ENCODE measurements at places on chromosomes 1 and 21.
A peak's percentile ranks its signal among the peaks of the same experiment; 100 is the strongest.

- DNase-seq = peak; percentile 40
Measured at GRCh38 chr21:43864962-43865539, at the start of gene AGPAT3. TSS of gene AGPAT3 (plus strand) at chr21:43865223. CDS start at chr21:43959682, 94,459 bp downstream.

DNA sequence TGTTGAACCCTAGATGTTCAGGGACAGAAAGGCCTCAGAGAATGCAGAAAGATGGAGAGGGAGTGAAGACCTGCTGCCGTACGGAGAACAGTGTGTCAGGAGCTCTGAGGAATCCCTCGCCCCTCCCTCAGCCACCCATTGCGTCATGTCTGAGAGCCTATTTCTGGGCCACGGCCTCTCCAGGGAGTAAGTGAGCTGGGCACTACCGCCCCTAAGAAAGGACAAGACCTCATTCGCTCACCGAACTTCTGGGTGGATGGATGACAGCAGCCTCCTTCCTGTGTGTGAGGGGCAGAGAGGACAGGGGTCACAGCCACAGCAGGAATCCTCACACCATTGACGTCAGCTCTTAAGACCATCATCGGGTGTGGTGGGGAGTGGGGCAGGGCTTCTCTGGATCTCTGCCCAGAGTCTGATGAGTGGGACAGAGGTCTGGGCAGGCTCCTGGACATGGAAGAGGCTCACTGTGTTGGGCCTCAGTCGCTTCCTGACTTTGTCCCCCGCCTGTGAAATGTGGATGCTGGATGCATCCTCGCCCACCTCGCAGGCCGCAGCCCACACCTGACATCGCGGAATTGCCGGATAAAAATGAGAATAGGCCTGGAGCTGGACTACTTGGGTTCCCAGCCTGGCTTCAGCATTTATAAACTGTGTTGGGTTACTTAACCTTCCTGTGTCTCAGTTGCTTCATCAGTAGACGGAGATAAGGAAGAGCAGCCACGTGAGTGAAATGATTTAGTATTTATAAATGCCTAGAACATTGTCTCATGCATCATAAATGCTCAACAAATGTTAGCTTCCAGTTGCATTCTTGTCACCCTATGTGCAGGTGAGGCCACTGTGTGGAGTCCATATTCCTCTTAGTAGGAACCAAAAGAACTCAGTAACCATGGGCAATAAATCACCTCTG lies 238.6 kb downstream of the TRABD2B start:
- DNase-seq = no peak

- DNase-seq = no peak
Measured at GRCh38 chr21:21807598-21807903, 809.3 kb downstream of the NCAM2 start.

DNA sequence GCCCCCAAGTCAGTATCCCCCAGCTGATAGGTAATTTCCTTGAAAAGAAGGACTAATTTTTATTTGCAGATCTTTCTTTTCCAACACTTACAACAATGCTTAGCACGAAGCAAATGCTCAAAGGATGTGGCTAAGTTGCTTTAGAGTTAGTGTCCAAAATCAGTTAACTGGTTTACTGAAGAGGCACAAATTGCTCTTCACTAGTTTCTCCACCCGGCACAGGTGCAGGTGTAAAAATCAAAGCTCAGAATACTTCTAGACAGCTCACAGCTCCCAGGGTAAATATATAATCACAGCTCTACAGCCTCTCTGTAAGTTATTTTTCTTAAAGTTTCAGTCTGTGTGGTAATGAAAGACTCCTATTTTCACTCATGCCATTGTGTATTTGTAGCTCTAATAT lies 361.8 kb downstream of the NEGR1 start:
- no peak for DNase-seq

DNA sequence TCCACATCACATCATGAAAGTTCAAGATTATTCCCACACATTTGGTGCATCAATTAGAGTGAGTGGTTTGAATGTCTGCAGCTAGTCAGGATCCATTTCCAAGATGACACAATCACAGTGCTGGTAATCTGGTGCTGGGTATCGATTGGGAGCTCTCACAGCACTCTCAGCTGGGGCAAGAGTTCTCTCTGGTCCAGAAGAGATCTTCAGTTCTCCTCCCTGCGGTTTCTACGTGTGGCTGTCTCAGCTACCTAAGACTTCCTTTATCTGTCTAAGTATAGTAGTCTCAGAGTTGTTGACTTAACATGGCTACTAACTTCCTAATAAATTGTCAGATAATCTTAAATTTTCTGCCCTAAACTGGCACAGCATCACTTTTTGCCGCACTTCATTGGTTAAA lies 358.0 kb upstream of the BRINP3 start:
- no peak for DNase-seq

DNA sequence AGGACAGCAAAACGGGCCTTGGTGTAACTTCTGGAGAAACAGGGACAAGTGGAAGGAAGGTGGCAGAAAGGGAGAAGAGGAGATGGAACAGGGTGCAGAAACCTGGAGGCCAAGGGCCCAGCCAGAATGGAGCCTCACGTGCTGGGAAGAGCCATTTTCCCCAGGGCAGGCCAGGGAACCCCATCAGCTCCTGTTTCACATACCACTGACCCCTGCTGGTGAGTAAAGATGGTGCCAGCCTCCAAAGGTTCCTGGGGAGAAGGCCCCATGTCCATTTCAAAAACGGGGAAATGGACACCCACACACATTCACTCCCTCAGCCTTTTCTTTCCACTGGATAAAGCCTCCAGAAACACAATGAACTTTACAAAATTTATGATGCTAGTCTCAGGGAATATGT lies 57.6 kb upstream of the JUN start:
- DNase-seq = no peak

GRCh38 chr1:58211869-58212268 lies 334.7 kb downstream of the OMA1 start:
- DNase-seq = no peak

DNA sequence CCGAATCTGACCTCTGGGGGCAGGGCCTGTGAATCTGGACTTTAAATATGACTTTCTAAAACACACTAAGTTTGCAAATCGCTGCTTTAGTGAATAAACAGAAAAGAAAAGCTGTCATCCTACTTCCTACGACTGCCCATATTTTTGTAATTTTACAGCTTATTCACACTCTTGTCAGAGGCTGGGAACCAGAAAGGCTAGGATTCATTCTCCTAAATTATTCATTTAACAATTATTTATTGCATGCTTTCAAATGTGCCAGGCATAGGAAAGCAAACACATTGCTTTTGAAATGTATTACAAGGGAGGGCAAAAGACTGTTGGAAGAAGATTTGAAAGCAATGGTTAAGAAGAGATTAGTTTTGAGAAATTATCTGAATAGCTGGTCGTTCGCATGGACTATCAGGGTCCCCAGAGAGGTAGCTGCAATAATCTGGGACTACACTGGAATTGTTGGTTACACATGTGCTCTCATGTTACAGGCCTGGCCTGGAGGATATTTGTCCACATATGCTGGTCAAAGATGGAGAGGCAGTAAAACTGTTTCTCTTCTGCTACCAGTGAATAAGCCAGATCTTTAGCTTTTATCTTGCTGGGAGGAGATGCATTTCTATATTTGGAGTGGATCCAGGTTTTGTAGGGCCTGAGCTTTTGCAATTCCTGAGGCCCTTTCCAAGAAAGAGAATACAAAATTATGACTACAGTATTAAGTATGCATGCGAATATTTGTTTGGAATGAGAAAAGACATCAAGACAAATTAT lies 29.6 kb upstream of the SFPQ start:
- no peak for DNase-seq

DNA sequence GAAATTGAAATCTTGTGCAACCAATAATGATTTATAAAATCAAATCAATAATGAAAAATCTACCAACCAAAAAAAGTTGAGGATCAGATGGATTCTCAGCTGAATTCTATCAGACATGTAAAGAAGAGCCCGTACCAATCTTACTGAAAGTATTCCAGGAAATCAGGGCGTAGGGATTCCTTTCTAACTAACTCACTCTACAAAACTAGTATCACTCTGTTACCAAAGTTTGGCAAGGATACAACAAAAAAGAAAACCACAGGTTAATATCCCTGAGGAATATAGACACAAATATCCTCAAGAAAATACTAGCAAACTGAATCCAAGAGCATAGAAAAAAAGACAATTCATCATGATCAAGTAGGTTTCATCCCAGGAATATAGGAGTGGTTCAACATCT lies 52.8 kb upstream of the ADGRL4 start:
- no peak for DNase-seq

- DNase-seq = no peak
Measured at GRCh38 chr21:26093122-26093521, 77.4 kb downstream of the APP start.

DNA sequence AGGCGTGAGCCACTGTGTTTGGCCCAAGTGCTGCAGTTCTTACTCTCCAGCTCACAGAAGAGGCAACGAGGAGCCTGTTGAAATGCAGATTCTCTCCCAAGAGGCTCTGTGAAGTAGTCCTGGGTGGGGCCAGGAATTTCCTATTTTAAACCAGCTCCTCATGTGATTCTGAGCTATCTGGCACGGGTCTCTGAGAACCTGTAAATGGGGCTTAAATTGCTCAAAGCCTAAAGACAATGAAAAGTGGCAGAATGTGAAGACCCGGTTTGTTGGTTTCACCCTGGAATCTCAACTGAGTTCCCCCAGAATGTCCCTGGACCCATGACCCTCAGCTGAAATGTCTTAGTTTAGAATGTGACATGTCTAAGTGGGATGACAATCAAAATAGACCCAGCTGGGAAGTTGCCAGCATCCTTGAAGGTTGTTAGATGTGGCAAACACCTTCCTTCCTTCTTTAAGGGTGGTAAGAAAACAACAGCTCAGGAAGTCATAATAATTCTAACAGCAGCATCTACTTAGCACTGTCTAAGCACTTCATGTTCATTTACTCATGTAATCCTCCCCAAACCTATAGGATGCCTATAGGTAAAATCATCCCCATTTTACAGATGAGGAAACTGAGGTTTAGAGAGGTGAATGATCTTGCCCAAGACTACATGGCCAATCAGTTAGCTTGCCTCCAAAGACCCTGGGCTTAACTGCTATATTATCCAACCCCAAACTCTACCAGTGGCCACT lies 20.9 kb upstream of the ATP5PO start:
- peak; percentile 26 for DNase-seq

- DNase-seq = peak; percentile 95
Measured at GRCh38 chr1:1574721-1575537, at the start of gene SSU72. TSS of gene SSU72 (minus strand) at chr1:1574863. CDS start at chr1:1574557, 306 bp downstream.

- no peak for DNase-seq
Measured at GRCh38 chr1:94000510-94001282, 91.5 kb upstream of the GCLM start.

GRCh38 chr1:109845658-109846057 lies 65.0 kb upstream of the CSF1 start:
- DNase-seq = no peak

DNA sequence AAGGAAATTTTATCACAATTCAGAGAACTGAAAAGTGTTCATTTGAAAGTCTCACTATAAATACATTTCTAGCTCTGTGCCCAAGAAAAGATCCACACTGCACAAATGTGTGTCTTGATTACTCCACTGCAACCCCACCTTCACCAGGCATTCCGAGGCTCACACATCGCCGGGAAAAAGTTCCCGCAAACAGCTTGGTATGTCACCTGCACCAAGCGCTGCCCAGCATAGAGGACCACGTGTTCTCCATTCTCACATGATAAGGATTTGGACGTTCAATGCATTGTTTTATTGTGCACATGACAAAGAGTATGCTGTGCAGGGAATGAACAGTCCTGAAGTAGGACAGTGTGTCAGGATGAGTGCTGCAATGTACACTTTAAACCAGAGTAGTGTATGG lies 70.1 kb downstream of the ERG start:
- no peak for DNase-seq

DNA sequence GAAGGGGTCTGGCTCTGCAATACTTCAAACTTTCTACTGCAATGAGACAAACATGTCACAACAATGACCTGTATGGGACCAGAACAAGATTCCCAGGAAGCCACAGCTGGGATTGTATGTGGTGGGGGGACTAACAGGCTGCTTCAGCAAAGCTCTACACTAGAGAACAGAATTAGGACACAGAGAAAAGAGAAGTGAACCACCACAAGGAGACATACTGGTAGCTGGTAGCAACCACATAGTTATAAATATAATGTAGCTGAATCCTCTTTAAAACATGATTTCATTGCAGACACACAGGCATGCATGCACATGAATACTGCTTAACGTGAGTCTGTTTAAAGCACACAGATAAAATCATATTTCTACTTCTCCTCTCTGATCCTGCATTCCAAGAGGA lies 3.5 kb upstream of the ILDR2 start:
- no peak for DNase-seq

GRCh38 chr1:200911361-200911760 lies 16.7 kb downstream of the INAVA start:
- DNase-seq = no peak

DNA sequence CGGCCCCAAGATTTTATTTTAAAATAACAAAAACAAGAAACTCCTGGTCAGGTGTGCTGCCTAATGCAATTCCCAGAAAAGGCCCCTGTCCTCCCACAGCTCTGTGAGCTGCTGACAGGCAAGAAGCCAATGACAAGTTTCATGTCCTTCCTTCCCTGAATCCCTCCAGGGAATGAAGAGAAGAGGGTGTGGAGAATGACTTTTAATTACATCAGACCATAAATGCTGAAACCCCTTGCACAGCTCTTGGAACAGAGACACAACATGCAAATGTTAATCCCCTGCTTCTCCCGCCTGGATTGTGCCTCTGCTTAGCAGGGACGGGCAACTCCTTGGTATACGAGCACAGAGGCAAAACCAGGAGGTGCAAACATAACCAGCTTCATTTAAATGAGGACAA lies 228.1 kb upstream of the CAMK1G start:
- DNase-seq = no peak

DNA sequence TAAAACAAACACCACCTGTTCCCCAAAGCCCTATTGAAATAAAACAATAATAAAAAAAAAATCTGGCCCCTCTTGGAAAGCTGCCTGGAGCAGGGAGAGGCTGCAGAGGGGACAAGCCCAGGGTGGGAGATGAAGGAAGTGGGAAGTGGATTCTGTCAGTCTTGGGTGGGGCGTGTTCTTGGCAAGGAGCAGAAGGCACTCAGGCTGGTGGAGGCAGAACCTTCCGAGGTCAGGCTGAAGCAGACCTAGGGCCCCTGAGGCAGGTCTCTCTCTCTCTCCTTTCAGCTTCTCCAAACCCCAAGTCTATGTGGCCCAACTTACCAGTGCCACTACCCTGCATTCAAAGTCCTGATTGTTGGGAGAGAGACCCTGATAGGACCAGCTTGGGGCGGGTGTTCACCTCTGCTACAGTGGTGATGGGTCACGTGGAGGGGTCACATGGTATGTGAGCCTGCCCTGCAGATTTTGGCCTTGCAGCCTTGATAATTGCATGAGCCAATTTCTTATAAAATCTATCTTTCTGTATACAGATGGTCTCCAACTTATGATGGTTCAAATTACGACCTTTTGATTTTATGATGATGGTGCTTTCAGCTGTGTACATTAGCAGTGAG lies 145.4 kb upstream of the C1orf174 start:
- no peak for DNase-seq

- no peak for DNase-seq
Measured at GRCh38 chr1:233865902-233866301, 38.6 kb upstream of the SLC35F3 start.

DNA sequence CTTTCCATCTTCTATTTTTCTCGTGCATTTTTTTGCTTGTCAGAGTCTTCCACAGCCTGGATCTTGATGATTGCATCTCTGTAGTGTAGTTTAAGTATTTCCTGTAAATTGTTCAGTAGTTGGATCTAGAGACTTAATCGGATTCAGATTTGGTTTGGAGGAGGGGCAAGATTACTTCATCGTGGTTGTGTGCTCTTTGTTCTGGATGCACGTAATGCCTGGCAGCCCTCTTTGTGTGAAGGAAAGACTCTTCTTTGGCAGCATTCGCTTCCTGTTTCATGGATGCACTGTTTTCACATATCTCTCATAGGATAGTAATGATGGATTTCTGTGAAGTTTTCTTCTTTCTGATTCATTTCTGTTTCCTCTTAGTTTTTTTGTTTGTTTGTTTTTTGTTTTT lies 14.2 kb downstream of the SEMA4A start:
- DNase-seq = no peak

All from activated naive CD8-positive, alpha-beta T cell treated with anti-CD3 and anti-CD28 coated beads, Interleukin-2, amount 50 U/mL, for 24 hours (primary cell).